ENCODE measurements at places on chromosomes 5 and 9.

DNA sequence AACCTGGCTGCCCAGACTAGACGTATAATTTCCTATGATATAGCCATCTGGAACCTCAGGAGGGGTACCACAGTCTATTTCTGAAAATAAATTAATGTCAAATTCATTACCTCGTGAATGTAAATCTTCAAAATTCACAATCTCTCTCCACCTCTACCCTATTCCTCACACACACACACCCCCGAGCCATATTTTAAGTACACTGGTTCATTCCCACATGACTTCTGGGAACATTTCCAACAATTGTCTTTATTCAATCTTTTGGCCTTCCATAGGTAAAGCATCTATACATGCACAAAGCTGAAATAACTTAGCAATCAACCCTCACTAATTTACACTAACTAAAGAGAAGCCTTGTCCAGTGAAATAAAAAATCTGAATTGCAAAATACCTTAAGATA is 32.7 kb downstream of the SUSD1 start:
- DNase-seq = no peak

DNA sequence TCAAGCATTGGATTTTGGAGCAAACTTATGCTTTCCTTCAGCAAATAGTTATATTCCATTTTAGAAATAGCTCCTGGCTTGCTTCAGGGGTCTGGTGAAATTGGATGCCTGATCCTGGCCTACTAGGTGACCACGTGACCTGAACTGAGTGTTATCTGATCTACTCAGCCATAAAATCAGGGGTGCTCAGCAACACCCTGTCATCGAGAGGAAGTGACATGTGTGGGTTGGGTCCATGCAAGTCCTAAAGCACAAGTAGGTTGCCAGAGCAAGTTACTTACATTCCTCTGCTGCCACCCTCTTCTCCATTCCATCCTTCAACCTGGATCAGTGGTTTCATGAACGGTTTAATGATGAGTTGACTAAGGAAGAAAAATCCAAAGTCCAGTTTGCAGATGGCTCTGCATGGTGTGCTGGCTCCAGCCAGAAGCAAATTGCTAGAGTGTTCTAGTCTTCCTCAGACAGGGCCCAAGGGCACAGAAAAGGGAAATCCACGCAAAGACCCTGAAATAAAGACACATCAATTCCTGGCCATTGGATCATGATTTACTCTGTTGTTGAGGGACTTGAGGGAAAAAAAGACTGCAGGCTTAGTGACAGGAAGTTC is 2.8 kb upstream of the FAM193B start:
- no peak for DNase-seq

DNA sequence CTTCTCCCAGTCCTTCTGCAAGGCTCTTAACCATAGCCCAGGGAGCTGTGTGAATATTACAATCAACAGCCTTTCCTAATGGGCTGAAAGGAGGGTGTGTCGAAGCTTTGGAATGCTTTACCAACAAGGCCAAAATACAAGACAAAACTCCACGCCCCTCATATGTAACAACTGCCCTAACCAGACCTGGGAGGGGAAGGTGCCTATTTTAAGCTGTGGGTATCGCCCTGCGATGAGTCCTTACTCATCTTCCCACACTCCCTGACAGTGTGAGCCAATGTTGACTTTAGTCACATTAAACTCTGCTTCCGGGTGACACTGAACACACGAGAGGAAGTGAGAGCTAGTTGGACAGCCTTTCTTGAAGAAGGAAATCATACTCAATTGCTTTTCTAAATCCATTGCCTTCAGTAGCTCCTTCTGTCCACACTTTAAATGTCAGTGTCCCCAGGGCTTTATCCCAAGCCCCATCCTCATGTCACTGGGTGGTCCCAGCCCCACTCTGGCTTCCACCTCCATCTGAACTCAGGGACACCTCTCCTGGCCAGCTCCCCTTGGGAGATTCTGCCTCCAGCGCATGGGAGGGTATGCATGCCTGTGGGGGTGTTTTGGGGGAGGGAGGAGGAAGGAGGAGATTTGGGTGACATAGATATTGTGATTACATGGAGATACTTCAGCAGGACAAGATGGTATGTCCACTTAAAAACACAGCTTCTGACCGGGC is 6.5 kb upstream of the TBC1D9B start:
- DNase-seq = no peak

GRCh38 chr5:61029456-61030162 is 84.6 kb downstream of the NDUFAF2 start:
- DNase-seq = no peak

GRCh38 chr9:21611891-21612290 is 129.8 kb upstream of the IFNE start:
- DNase-seq = no peak

- no peak for DNase-seq
Observed at GRCh38 chr5:99061711-99062110, 132.9 kb upstream of the CHD1 start.

- DNase-seq = no peak
Observed at GRCh38 chr9:63859475-63860215, 1425.4 kb downstream of the FOXD4L5 start.

Data from left hindlimb (tissue), 1 donor.